D341Med (cell line): ENCODE measurements at places on chromosomes 1 and 21.

GRCh38 chr1:111793923-111794322 lies 38.2 kb downstream of the DDX20 start:
- DNase-seq, result peak; percentile 57

- no peak for DNase-seq
Measured at GRCh38 chr1:39214998-39215873, 10.7 kb downstream of the MACF1 start.

GRCh38 chr1:198694542-198694941 lies 55.7 kb downstream of the PTPRC start:
- no peak for DNase-seq

- no peak for DNase-seq
Measured at GRCh38 chr1:183218971-183219615, 33.0 kb downstream of the LAMC2 start.

DNA sequence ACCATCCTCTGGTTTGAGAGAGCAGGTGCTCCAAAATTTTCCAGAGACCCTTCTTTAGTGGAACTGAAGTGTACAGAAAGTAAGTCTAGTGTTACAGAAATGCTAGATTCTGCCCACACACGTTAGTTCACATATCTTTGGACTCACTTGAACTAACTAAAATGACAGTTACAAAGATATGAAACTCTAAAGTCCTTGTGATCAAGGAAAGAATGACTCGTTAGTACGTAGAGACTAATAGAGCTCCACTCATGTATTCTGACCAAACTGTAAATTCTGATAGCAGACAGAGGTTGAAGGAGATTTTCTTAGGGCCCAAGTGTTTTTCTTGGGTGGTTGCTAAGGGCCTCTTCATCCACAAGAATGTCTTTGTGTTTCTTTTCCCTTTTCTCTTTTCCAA lies 491.5 kb upstream of the B3GALT2 start:
- DNase-seq, result no peak

DNA sequence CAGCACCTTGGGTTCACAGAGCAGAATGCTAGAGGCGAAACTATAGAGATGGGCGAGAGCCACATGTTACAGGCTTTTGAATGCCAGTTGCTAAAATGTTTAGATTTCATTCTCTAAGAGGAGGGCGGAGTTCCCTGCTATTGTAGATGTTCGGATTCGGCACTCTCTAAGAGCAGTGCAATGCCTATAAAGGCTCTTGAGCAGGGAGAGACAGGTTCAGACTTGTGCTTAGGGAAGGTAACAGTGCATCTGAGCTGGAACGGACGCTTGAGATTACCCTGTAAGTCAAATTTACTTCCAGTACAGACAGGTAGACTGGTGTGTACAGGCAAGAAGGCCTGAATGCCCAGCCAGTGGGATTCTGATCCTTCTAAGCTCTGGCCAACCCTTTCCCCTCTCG lies 15.3 kb downstream of the LURAP1 start:
- no peak for DNase-seq

DNA sequence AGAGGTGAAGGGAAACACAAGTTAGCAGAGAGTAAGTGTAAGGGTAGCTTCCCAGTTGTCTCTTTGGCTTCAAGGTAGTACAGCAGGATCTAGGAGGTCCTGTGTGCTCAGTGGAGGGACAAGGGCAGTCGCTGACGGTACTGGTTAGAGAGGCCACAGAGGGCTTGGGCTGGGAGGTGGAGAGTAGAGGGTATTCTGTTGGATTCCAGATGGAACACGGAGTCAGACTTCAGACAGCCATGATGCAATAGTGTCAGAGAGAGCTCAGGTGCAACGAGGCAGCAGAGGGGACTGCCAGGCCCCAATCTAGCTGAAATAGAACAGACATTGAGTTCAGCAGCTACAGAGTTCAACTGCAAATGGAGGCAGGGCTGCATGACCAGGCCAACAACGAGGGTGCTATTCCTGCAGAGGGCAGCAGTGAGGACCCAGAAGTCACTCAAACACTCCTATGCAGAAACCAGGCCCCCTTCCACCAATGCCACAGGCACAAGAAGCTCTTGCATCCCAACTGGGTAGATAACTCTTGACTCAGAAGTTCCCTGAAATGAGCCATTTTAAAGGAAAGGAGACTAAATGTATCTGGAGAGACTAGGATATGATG lies 325.0 kb upstream of the ESRRG start:
- DNase-seq, result peak; percentile 56

DNA sequence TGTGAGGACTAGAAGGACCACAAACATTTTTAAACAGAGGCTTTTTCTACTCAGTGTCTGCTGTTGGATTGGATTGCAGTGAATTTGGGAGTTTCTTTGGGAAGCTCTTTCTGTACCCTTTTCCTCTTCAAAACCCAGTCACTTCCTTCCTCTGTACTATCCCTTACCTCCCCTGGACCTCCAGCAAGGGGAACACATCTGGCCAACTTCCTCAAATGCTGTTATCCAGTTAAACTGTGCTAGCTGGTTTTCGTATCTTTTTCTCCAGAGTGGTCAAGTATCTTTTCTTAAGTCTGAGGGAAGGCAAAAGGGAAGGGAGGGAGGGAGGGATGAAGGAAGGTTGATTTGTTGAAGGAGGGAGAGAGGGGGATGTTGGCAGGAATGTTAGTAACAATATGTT lies 99.2 kb upstream of the TNR start:
- DNase-seq, result no peak

DNA sequence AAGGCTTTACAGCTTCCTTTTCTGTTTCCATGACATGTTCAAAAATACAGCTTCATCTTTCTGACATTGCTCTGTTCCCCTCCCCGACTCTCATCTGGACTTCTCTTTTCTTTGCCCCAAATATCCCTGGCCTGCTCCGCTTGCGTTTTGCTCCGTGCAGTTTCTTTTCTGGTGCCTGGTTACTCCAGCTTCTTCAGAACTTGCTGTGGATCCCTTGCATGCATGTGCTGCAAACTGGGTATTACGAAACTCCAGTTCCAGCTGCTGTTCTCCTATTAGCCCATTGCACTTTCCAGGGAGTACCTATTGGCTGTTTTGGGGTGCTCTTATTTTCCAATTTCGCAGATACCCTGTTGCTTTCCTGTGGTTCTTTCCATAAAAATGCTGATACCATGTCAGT lies 9.9 kb upstream of the NDC1 start:
- no peak for DNase-seq

DNA sequence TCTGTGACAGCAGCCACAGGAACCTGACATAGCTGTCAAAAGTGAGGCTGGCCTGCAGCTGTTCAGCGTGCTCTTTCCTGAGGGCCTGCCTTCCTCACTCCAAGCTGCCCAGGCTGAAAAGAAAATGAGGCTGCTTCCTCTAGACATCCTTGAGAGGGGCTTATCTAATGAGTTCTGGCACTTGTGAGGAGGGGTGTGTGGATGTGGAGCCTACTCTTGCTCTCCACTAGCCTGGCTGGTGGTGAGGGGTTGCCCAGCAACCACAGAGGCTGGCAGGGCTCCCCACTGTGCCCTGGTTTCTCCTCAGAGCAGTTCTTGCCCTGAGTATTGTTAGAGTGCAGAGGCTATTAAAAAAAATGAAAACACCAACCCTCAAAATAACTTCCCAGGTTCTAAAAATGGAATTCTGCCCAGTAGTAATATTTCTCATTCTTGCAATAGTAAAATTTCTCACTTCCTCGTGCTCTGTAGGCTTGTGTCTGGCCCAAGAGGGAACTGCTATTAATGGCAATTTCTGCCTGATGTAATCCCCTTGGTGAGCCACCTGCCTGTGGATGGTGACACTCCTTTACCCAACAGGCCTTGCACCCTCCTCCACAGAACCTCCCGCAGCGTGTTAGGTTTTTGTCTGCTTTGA lies 52.6 kb upstream of the EPS8L3 start:
- no peak for DNase-seq

GRCh38 chr1:59116920-59117542 lies 179.9 kb upstream of the FGGY start:
- no peak for DNase-seq

DNA sequence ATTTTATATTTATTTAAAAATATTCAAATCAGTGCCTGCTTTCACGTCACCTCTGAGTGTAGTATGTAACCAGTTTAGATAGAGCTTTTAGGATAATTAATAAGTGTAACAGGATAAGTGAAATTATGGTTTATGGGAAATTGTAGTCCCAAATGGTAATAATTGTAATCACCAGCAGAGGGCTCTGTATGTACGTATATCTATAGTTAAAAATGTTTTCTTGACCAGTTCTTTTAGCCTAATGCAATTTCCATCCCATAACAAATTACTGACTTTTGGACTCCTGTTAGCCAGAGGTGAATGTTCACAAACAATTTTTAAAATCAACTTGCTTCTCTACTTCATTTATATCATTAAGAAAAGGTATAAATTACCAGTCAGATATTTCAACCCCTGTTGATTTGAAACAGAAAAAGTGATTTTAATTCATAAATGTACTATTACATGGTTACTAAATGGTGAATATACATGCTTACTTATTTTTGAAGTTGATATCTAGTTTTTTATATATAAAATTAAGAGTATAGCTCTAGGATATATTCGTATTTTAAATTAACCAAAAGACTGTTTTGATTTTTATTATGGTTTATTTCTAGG lies 25.3 kb downstream of the SLC30A7 start:
- no peak for DNase-seq
